Right renal cortex interstitium (tissue), 3 donors: ENCODE measurements at places on chromosomes 1 and 21. TPM values are rescaled to one million over a fixed set of nuclear protein-coding genes. Genes with fewer than 3 reads are reported as not detected.

TEX38 gene
- 0.28 TPM for polyA plus RNA-seq

BRDT gene
- polyA plus RNA-seq: 0.17 TPM

CHI3L1 gene
- polyA plus RNA-seq: 11.9 TPM

ELAVL4 gene
- polyA plus RNA-seq: 3.4 TPM

PLA2G2D gene
- polyA plus RNA-seq: 0.06 TPM

GRCh38 chr1:55716610-55717009, 501.4 kb upstream of the USP24 start:
- no peak for DNase-seq

DNA sequence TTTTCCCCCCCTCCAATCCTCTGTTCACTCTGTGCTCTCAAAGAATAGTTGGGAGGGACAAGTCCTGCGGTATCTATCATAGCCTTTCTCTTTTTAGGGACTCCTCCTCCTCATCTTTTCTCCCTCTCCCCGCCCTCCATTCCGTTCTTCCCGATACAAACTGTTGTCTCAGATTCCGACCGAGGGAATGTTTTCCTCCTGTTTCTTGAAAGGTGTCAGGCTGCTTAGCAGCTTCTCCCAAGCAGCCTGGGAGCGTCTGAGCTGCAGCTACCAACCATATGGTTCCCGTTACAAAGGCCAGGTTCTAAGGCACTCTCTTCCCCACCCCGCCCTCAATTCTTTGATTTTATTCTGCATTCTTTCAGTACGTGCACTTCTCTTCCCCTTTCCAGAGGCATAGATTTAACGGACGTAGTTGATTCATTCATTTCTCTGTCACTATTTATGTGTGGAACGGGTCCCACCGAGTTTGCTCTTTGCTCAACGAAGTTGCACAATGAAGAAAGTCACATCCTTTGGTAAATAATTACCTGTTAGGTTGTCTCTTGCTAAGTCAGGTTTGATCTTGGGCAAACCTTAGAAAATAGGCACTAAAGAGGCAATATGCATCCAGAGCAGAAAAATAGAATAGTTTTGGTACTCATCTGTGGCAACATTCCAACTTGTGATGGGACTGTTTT, 2.8 kb downstream of the ADGRL2 start:
- peak; percentile 35 for DNase-seq

DNA sequence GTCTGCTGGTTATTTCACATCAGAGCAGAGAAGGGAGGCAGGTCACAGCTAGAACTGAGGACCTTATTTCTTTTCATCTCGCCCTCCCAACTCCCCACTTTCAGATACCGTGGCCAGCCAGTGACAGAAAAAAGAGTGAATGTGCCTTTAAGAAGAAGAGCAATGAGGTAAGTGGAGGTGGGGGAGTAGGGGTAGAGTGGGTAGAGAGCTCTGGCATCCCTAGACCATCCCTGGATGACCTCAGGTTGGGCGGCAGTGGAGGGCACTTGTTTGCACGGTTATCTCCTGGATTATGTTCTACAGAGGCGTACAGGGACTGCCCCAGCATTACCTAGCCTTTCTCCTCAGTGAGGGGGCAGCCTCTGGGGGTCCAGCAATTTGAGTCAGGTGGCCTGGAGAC, 4.6 kb downstream of the SEMA4A start:
- DNase-seq: no peak

GRCh38 chr1:218804014-218804785, 369.5 kb upstream of the LYPLAL1 start:
- no peak for DNase-seq

DNA sequence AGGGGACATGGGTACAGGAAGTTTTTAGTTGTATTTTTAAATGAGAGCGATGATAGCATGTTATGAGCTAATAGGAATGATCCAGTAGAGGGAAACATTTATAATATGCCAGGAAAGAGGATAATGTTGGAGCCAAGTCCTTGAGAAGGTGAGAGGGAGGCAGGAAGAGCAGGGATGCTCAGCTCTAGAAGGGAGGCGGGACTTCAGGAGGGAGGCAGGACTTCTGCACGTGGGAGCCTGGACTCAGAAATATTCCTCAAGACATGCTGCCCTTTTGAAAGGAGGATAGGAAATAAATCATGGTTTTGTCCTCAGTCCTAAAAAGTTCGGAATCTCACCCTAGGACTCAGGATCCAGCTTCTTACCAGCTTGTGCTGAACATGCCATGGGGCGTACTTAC, 5.9 kb downstream of the ADARB1 start:
- DNase-seq: no peak

DNA sequence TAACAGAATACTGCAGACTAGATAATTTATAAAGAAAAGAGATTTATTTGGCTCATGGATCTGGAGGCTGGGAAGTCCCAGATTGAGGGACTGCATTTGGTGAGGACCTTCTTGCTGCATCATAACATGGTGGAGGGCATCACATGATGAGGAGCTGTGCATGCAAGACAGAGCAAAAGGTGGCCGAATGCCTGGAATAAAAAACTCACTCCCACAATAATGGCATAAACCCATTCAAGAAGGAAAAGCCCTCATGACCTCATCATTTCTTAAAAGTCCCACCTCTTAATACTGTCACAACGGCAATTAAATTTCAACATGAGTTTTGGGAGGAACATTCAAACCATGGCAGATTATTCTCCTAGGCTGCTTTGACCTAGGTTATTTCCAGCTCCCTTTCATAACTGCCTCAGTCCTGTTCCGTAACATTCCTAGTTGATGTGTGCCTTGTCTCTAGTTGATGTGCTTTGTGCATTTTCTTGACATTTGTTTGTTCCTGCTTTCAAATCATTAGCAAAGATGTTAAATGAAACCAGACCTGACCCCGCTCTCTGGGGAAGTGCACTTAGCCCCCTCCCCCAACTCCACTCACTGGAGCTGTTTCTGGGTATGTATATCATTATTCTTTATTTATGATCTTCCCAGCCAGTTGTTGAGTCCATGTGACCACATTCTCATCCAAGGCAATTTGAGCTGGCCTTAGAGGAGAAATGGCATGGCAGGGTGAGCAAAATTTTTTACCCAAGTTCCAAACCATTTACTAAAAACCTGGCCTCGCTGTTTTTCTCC, 148.5 kb downstream of the GDAP2 start:
- DNase-seq: peak; percentile 39

DNA sequence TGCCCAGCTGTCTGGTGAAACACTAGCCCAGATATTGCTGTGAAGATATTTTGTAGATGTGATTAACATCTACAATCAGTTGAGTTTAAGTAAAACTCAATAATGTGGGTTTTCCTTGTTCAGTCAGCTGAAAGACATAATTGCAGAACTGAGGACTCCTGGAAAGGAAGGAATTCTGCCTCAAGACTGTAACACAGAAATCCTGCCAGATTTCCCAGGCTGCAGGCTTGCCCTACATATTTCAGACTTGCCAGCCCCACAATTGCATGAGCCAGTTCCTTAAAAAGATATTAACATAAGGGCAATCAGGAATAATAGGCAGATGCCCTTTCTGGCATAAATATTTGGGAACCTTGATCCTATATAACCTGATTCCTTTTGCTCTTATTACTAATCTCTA, 14.2 kb upstream of the NIBAN1 start:
- no peak for DNase-seq

- DNase-seq: no peak
Observed at GRCh38 chr1:47935163-47935562, 62.0 kb downstream of the TRABD2B start.

- DNase-seq: no peak
Observed at GRCh38 chr21:35824136-35824535, 236.2 kb downstream of the SETD4 start.

DNA sequence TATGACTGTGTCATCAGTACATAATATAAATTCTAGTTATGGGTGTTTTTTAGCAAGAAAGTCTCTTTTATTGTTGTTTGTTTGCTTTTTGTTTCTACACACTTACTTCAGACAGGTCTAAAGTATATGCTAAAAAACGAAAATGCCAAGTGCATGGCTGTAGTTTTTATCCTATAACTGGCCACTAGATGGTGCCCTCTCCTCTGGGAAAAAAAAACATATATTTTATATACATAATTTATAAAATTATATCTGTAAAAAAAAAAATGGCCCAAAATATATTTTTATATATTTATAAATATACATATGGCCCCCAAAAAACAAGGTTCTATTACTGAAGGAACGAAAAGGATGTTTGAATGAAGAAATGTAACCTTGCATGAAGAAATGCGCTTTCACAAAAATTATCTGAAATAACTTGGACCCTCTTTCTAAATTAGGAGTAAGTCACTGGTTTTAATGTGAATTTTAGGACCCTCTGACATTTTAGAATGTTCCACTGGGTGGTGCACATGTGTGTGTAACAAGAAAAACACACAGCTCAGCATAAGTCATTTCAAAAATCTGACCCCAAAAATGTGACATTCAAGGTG, 93.5 kb downstream of the TTLL7 start:
- no peak for DNase-seq

- DNase-seq: no peak
Observed at GRCh38 chr21:41865002-41865777, 14.0 kb downstream of the PRDM15 start.

DNA sequence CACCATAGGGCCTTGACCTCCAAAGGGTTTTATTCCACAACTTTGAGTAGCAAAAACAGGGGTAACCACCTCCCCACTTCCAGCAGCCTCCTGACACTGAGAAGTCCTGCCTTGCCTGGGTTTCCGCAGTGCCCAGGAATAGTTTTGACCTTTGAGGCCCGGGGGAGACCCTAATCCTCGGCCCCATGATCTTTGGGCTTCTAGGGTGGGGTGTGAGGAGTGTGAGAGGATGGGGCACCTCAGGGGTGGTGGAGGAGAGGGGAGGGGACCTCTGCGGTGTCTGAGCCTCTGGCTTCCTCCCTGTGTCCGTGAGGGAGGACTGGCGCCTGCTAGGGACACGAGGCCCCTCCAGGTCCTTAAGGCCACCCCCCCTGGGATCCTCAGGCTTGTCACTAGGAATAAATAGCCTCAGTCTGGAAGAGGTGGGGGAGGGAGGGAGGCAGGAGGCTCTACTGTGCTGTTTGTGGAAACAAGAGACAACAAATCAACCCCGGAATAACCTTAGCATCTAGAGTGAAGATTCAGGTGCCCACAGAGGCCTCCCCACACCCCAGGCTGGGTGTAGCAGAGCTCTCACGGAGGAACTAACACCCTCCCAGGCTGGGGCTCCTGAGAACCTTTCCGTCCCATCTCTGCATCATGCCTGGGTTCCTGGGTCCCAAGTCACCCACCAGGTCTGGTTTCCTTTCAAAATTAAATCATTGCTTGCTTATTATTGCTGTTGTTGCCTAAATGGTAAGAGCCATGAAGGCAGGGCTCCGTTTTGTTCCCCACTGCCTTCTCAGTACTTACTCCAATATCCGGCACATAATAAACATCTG, 904 bp upstream of the FHL3 start:
- no peak for DNase-seq

- DNase-seq: no peak
Observed at GRCh38 chr1:42797979-42798378, 13.2 kb downstream of the TMEM269 start.

DNA sequence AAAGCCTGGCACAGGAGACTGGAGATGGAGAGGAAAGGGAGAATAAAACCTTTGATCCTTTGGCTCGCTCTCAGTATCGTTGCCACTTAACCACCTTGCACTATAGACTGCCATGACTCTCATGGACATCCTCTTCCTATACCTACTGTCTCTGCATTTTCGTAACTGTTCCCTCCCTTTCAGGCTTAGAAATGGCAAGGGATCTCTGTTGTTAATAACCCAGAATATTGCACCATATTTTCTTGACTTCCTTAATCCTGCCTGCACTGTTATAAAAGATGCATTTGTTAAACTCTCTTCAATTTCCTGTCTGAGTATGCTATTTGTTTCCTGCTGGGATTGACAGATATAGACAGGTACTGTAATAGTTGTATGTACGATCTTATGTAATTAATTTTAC, 38.6 kb downstream of the CYYR1 start:
- DNase-seq: no peak

DNA sequence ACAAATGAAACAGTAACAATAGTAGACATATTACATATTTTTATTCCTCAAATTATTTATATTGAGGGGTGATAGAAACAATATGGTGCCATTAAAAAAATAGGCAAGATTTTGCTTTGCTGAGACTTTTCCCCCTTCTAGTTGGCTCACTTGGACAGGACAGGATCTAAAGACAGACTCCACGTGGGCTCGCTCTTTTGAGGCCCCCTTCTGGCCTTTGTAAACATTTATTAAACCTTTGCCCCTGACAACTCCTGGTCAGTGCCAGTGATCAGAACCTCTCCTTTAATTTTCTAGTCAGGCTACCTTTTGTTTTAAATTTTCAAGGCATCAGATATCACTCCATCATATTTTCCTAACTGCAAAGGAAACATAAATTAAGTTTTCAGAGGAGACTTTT, 49.7 kb upstream of the IFI44L start:
- DNase-seq: no peak
